ENCODE measurements at places on chromosomes 4 and X.
A peak's percentile ranks its signal among the peaks of the same experiment; 100 is the strongest.

DNA sequence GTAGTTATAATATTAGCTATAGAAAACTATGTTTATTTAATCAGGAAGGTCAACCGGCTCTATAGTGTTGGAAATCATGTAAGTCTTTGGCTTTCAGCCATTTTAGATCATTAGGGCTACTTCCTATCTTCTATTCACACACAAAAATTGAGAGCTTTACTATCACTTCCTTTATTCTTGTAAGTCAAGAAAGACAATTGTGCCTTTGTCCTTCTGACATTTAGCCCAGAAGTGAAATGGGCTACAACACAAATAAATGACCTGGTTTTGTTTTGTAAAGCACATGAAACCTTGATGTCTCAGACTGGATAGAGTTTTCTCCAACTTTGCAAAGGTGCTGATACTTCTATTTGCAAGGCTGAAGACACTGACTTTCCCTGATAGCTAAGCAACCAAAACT lies 122.4 kb upstream of the ACSL4 start:
- no peak for DNase-seq

DNA sequence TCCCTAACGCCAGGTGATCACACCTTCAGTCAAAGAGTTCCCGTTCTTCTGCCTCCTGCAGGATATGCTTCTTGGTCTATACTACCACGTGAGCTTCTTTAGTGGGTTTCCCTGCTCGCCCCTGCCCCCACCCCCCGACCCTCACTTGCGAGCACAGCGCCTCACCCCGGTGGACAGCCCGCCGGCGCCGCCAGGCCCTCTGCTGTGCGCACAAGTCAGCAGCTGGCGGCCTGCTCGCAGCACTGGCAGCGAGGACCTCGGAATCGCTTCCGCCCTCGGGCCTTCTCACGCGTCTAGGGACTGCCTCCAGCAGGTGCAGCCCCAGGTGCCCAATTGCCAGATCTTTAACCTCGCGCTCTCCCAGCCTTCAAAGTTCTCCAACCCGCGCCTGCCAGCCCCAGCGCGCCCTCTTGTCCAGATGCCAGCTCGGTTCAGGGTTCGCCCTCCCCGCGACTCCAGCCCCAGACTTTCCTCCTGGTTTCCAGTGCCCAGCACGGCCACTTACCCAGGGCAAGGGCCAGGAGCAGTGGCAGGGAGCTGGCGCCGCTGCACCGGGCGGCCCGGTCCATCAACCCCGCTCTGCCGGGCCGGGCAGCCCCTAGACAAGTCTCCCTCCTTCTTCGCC lies 454 bp downstream of the BTC start:
- DNase-seq = peak; percentile 63

- no peak for DNase-seq
Measured at GRCh38 chr4:5188130-5188529, 136.8 kb downstream of the STK32B start.

DNA sequence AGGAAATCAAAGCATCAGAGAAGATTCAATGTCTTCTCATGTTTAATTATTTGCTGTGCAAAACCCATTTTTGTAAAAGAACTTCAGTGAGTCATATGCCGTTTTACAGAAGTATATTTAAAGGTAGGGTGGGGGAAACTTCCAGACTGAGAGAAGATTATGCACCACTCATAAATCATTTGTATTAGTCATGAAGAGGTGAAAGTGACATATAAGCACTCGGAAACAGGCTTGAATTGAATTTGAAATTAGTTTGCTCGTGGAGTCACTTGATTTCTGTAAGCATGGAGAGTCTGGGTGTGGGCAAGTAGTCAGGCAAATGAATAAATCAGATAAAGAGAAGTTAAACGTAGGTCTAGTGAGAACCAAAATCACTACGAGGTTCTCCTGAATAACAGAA lies 335.1 kb downstream of the ANK2 start:
- DNase-seq = no peak

GRCh38 chr4:7902101-7902553 lies 37.5 kb downstream of the AFAP1 start:
- peak; percentile 11 for DNase-seq
